ENCODE measurements at places on chromosomes 4 and X.

DNA sequence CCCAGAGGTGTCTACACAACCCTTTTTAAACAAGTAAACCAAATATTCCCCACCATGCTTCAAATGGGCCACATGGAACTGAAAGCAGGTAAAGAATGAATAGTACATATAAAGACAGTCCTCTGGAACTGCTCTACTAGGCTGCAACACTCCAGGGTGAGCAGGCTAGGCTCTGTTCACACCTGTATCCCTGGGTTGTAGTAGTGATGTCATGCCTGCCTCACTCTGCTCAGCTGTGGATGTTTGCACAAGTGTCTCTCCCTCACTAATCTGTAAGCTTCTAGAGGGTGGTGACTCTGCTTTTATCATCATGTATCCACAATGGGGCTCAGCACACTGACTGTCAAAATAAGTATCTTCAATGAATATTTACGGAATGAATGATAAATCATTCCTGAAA, 20.4 kb downstream of the LEF1 start:
- DNase-seq, result no peak

- DNase-seq, result no peak
These were observed 582.0 kb upstream of the EPHA5 start for GRCh38 chr4:66252291-66252690.

- DNase-seq, result no peak
These were observed 70.3 kb downstream of the PHOX2B start for GRCh38 chr4:41678086-41678816.

DNA sequence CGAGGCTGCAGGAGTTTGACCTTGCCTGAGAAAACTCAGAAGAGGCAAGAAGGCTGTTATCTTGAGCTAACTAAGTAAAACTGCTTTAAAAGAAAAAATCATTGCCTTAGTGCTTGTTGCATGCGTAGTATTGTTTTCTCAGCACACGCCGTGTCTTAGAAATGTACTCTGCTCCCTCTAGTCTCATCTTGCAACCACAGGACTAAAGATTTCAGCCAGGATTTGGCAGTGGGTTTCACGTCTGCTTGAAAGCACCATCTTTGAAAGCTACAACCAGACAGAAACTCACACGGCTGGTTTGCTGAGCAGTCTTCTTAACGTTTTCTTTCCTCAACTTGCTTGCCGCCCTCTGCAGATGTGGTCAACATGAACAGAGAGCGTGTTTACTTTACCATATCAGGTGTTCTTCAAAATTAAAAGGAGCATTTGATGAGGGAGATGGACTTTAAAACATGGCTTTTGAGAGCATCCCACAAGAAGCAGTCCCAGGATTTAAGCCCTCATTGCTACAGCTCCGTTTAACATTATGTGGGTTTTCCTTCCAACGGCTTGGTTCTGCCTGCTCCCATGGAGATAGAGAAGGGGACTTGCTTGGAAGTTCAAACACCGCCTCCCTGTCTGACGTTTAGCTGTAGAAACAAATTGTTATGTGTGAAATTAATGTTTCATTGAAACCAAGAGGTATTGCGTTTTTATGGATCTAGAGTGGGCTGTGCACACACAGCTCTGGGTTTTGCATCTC, 3.4 kb downstream of the SORCS2 start:
- DNase-seq, result no peak

GRCh38 chr4:45568694-45569093, 555.2 kb downstream of the GABRG1 start:
- DNase-seq, result no peak
